ENCODE measurements at places on chromosomes 3 and 15.

- no peak for DNase-seq
These were observed 375.2 kb downstream of the TUSC7 start for GRCh38 chr3:117084739-117085270.

DNA sequence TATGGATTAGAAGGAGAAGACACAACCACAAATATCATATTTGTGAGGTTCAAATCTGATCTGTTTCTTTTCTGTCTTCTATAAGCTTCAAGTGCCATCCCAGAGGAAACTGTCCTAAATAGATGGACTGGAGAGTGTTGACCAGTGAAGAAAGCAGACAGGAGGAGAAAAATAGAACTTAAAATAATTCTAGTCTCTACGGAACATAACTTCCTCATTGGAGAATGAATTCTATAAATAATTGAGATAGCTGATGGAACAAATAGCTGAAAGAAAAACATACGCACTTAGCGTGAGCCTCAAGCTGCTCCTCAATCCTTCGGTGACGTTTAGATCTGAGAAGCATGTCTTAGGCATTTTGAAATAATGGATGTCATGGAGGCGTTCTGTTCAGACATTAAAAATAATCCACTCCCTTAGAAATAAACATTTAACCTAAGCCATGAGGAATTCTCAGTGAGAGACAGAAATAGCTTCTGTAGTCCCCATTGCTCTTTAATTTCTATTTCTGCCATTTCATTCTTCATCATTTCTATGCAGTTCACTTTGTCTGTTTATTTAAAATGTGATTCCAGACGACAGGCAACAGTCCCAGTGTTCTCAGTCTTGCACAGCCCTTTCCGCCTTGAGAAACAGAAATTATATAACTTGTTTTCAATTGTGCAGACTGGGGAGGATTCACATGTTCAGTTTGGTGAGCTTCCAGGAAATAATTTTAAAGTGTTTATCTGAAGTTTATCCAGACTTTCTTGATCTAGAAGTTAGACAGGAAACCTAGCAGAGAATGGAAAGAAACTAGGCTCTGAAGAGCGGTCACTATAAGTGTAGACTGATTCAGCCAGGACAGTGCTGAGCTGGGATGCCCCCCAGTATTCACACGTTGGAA lies 97.3 kb downstream of the NR1D2 start:
- peak; percentile 12 for DNase-seq

GRCh38 chr3:128081226-128081625 lies 29.0 kb downstream of the SEC61A1 start:
- no peak for DNase-seq

DNA sequence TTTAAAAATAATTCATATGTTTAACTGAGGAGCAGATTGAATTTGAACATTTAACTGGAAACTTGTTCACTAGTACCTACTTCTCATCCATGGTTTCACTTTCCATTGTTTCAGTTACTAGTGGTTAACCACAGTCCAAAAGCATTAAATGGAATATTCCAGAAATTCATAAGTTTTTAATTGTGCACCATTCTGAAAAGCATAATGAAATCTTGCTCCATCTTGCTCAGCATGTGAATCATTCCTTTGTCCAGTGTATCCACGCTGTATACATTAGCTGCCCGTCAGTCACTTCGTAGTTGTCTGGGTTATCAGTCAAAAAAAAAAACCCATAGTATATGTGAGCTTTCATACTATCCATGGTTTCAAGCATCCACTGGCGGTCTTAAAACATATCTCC lies 217.6 kb downstream of the TPRG1 start:
- DNase-seq: no peak

DNA sequence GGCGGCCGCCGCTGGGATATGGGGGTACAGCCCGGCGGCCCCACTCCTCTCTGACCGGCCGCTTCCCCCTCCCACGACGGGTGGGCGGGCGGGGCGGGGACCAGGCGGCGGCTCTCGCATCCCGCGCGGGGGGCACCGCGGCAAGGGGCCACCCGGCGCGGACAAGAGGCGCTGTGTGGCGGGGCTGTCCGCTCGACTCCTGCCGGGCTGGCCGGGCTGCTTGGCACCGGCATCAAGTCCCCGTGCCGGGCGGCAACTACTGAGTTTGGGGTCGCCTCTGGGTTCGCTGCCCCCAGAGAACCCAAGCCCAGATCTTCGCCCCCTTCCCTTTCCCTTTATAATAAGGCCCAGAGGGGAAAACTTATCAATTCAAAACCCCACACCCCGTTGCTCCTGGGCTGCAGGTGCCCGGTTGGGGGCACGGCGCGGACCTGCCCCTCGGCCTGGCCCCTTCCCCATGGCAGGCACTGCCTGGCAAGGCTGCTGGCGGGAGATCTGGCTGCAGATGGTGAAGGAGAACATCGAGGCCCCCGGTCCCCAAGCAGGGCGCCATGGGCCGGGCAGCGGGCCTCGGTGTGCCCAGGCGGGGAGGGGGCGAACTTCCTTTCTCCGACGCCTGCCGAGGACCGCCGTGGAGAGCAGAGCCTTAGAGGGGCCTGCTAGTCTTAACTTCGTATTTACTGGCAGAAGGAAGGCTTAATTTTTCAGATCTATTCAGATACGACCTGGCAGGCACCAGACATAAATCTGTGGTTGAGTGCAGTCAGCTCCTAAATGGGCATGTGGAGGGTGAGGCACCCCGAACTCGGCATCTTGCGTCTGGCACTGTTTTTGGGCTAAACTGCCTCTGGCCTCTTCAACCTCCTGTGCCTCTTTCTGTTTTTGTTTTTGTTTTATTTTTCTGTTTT lies 911 bp downstream of the APBA2 start:
- no peak for DNase-seq

GRCh38 chr3:146912241-146913015 lies 307.3 kb upstream of the PLSCR5 start:
- DNase-seq: peak; percentile 3
